ENCODE measurements at places on chromosomes 13 and 19. TPM values are rescaled to one million over a fixed set of nuclear protein-coding genes. Genes with fewer than 3 reads are reported as not detected.

The ZNF296 gene
- total RNA-seq: not detected

The LILRB1 gene
- total RNA-seq: not detected

The SYT3 gene
- total RNA-seq: not detected

The IQCN gene
- total RNA-seq: 0.63 TPM

The POLRMT gene
- 17.2 TPM for total RNA-seq

The PLIN4 gene
- 0.43 TPM for total RNA-seq

The HSD17B14 gene
- total RNA-seq: 5.5 TPM

The ZNF582 gene
- total RNA-seq: 2.7 TPM

The PGLYRP1 gene
- total RNA-seq: not detected

The CIC gene
- total RNA-seq: 12.5 TPM

The PRR12 gene
- total RNA-seq: 1.3 TPM
